OCI-LY7 (cell line): ENCODE measurements at places on chromosomes 13 and 19. TPM values are rescaled to one million over a fixed set of nuclear protein-coding genes. Genes with fewer than 3 reads are reported as not detected.

The ZNF577 gene
- total RNA-seq = 2.0 and 3.3 TPM in 2 replicates

The TNNT1 gene
- 11.2 and 11.6 TPM in 2 replicates for total RNA-seq

The SCGB2B2 gene
- 1.7 and 2.2 TPM in 2 replicates for total RNA-seq

The GFY gene
- not detected in 2 replicates for total RNA-seq

The KLK10 gene
- not detected in 2 replicates for total RNA-seq

The PTGER1 gene
- total RNA-seq = 0.23 TPM in 1 of 2 replicates, not detected in the other

- DNase-seq = no peak
Measured at GRCh38 chr19:3333662-3334061, 32.7 kb upstream of the NFIC start.

GRCh38 chr13:20369886-20370361 lies 137.8 kb upstream of the GJB6 start:
- no peak for DNase-seq

DNA sequence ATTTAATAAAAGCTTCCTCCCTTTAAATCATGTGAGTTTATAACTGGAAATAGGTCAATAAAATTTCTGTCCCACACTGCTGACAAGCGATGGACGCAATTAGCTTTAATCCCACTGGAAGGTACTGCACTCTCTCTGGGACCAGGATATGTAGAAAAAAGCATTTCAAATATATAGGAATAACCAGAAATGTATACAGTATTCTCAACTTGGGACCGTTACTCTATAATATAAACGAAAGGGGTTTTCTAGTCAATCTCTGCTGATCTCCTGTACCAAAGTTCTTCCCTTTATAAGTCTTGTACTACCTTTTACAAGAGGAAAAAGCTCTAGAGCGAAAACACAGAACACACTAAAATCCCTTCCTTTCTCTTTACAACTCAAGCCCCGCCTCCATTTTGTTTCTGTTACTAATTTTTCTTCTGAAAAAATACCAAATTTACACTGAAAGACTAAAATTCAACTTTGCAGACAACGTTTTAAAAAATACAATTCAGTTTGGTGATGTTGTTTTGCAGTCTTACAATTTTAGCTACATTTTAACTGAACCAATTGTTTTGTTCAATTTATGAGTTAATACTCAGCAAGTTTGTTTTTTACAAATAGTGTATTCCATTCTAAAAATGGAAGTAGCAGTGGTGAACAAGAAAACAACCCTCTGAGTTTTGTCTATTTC lies 1.7 kb upstream of the USPL1 start:
- peak; percentile 61 for DNase-seq

DNA sequence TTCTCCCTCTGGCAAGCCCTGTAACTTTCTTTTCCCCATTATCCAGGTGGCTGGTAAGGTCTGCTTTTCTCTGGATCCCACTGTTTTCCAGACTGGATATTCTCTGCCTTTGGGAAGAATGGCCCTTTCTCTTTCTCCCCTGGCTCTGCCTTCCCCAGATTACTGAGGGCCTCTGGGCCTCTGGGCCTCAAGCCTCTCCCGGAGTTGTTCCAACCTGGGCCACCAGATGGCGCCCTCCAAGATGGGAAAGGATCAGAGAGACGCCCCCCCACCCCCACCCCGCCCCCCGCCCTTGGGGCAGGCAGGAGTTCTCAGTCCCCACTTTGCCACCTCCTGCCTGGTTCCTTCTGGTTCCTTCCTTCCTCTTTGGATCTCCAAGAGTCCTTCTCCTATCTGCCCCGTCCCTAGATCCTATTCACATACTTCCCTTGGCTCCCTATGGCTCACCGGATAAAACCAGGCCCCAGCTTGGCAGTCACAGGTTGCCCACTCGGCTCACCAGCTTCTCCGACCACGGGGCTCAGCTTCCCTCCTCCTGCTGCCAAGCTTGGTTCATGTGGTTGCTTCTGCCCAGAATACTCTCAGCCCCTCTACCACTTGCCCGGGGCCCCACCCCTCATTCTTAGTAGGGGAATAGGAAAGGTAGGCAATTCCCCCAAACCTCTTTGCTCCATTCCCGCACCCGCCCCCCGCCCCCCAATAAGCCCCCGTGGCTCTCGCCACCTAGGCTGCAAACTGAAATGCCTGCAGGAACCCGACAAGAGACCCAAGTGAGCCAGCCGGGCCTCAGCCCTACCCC lies 13.1 kb downstream of the EPS8L1 start:
- DNase-seq = peak; percentile 73

GRCh38 chr13:110610955-110611595 lies 4.3 kb upstream of the NAXD start:
- no peak for DNase-seq

DNA sequence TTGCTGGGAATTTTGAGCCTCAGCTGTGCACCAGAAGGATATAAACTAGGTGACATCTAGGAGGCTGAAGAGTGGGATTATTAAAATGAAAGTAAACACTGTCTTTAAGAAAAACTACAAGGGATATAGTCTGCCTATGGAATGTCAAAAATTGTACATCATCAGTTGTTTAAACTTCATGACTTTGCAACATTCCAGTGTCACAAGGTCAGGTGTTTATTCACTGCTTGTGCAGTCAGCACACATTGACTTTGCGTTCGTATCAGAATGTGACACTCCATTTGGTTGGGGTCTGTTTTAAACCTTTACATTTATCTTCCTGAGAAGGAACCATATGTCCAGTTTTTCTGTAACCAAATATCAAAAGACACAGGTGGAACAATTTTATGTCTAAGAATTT lies 85.6 kb downstream of the KL start:
- DNase-seq = no peak

GRCh38 chr19:5229778-5230335 lies 110.8 kb downstream of the PTPRS start:
- no peak for DNase-seq

- DNase-seq = no peak
Measured at GRCh38 chr19:1244693-1245451, 3.3 kb downstream of the ATP5F1D start.

DNA sequence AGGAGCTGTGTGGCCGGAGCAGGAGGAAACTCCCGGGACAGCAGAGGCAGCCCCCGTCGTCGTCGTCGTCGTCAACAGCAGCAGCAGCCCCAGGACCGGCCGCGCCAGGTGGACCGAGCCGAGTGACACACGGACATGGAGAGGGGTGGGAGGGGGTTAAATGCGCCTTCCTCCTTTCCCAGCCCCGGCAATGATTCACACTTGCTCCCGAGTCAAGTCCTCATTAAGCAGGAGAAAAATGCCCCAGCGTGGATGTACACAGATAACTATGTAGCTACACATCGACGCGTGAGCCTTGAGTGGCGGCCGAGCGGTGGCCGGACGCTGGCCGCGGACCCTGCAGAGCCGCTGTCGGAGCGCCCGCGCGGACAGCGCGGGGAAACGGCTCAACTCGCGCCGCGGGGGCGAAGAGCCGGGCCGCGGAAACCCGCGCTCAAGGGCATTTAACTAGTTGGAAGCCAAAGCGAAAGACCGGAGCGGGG lies 645 bp downstream of the UBL3 start:
- no peak for DNase-seq

DNA sequence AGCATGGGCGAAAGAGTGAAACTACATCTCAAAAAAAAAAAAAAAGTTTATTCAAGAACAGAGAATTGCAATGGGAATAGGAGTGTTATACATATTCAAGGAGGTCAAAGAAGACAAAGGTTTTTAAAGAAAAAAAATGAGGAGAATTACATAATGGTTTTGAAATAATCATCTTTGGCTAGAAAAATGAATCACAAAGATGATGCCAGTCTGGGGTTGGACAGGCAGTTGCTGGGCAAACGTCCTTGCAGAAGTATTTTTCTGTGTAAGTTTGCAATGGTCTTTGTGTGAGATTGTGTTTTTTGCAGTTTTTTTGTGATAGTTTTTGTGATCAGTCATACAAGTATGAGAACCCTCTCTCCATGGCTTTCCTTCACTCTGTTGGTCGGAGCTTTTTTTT lies 23.7 kb downstream of the LYPD3 start:
- DNase-seq = no peak

- DNase-seq = no peak
Measured at GRCh38 chr13:57418067-57418677, 213.4 kb upstream of the PCDH17 start.

DNA sequence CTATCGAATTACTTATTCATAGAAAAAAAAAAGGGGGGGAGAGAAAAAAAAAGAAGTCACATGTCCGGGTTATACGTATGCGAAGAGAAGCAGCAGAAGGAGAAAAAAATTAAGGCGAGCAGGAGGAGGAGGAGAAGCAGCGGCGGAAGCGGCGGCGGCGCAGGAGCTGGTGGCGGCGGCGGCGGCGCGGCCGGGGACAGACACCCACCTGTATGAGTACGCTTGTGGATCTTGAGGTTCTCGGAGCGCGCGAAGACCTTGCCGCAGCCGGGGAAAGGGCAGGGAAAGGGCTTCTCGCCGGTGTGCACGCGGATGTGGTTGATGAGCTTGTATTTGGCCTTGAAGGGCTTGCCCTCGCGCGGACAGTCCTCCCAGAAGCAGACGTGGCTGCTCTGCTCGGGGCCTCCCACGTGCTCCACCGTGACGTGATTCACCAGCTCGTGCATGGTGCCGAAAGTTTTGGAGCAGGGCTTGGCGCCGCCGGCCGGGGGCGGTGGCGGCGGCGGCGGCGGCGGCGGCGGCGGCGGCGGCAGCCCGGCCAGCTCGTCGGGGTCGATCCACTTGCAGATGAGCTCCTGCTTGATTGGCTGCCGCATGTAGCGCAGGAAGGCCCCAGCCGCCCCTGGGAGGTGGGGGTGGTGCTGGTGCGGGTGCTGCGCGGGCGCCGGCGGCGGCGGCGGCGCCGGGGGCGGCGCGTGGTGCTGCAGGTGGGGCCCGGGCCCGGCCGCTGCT lies 1.5 kb downstream of the ZIC5 start:
- DNase-seq = no peak

GRCh38 chr19:12946092-12946721 lies 545 bp downstream of the RAD23A start:
- peak; percentile 67 for DNase-seq

DNA sequence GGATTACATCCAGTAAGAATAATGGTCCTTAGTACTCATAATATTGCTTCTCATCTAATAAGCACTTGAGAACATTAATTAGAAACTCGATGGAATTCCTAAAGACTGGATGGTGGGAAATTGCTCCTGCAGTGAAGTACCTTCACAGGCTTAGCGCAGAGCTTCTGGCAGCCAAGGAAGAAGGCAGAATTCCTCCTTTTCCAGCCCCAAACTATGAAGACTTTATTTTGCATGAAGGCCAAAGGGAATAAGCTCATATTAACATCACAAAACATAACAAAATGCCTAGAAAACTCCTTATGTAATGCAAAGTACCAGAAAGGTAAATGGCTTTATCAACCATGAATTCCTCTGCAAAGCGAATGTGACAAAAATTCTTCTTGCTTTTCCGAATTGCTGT lies 336.1 kb downstream of the DNAJC15 start:
- no peak for DNase-seq

DNA sequence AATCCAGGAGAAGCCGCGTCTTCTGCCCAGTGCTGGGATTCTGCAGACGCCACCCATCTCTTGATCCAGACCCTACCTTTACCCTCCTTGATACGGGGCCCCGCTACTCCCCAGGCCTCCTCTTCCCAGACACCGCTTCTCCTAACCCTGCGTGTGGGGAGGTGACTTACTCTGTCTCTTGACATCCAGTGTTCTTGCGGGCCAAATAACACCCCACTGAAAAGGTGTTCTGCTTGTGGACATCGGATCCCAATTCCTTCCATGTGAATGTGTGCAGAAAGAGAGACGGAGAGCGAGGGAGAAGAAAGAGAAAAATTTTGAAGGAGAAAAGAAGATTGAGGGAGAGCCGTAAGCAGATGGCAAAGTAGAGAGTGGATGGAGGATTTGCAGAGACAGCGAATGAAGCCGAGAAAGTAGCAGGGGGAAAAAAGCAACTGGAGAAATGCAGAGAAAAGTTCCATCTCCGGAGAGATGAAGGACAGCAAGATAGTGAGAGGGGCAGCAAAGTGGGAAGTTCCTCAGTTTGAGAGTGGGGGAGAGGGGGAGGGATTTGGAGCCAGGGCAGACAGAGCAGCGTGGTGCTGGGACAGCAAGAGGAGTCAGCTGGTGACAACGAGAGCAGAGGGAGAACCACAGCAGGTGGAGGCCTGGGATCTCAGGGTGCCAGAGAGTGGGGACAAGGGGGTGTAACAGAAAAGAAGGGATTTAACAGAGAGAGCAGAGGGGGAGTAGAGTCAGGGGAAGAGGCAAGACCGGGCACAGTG lies 814 bp downstream of the ZNF480 start:
- DNase-seq = no peak

DNA sequence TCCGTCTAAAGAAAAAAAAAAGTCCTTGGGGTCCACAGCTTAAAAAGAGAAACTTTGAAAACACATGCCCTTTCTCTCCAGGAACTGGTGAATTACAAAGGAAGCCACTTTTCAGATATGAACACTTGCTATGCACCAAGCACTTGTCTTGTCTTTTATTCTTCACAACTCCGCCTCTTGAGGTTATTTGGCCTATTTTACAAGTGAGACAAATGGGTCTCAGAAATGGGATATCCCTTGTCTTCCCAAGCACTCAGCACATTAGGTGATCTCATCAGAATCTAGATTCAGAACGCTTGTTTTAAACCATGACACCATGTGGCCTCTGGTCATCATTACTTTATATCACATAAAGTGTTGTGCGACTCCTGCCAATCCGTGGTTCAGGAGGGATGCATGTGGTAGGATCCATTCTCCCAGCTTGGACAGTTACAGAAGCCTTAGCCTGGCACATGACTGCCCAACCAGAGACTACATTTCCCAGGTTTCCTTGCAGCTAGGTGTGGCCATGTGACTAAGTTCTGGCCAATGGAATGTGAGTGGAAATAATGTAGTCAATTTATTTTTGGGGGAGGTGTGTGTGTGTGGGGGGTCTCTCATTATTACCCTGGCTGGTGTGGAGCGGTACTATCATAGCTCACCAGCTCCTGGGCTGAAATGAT lies 13.9 kb downstream of the TSKS start:
- peak; percentile 25 for DNase-seq

DNA sequence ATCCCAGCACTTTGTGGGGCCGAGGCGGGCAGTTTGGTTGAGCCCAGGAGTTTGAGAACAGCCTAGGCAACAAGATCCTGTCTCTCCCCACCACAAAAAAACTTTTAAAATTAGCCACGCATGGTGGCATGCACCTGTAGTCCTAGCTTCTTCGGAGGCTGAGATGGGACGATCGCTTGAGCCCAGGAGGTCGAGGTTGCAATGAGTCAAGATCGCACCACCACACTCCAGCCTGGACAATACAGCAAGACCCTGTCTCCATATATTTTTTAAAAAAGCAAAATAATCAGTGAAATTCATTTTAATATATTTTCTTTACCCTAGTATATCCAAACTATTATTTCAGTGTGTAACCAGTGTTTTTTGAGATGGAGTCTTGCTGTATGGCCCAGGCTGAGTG lies 8.2 kb downstream of the AP2A1 start:
- DNase-seq = no peak

- DNase-seq = no peak
Measured at GRCh38 chr19:55311797-55312196, 13.3 kb downstream of the TMEM150B start.
